Left renal cortex interstitium (tissue), 4 donors: ENCODE measurements at places on chromosomes 11 and 22. TPM values are rescaled to one million over a fixed set of nuclear protein-coding genes. Genes with fewer than 3 reads are reported as not detected.

SERGEF gene
- polyA plus RNA-seq: 18.7 TPM

DNA sequence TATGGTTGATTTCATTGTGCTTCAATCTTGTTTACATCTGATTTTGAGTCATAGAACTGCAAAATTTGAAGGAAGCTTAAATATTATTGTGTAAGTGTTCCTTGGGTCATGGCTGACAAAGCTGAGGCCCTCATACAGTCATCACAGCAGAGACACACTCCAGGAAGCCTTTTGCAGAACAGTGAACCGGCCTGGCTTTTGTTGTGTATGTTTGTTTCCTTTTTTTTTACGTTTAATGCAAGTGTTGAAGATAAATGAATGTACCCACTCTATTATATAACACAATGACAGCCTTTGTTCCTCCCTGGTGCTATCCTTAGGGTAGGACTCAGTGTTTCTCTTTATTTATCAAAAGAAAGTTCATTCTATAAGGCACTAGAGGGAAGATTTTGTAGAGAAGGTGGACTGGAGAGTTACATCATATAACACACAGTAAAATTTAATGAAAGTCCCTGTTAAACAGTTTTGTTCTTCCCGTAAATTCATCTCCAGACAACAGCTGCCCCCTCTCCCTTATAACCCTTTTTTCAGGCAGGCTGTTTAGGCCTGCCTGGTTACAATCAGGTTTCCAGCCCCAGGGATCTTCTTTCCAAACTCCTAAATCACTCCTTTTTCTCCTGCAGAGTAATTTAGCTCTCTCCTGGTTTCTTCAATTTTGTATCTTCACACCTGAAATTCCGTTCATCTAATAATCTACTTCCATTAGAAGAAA lies 34.3 kb upstream of the CSTF3 start:
- no peak for DNase-seq

DNA sequence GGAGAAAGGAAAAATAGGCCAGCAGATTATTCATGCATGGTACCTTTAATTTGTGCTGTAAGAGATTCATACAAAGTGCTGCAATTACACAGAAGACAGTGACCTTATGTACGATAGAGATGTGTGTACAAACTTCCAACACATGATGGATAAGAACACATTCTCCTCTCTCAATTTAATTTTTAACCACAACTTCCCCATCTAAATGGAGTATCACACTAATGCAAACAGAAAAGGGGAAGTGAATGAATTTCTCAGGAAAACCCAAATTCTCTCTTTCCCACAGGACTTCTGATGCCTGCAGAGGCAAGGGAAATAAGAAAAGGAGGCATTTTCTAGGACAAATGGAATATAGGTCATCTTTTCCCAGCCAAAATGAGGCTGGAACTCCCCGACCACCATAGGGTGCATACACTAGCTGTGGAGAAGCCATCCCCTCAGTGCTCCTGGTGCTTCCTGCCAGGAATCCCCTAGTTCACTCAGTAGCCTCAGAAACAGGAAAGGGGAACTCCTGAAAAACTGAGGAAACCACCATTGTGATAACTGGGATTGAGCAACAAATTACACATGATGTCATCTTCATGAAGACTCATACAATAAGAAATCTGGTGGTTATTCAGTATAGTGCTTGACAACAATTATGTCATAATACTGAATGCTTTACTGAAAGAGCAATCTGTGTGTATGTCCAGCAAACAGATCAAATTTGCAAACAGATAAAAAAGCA lies 22.4 kb downstream of the MMP10 start:
- DNase-seq: no peak

NXPE2 gene
- polyA plus RNA-seq: 0.16 TPM

- DNase-seq: no peak
Observed at GRCh38 chr11:61028135-61028729, 56.8 kb downstream of the CD6 start.

DNA sequence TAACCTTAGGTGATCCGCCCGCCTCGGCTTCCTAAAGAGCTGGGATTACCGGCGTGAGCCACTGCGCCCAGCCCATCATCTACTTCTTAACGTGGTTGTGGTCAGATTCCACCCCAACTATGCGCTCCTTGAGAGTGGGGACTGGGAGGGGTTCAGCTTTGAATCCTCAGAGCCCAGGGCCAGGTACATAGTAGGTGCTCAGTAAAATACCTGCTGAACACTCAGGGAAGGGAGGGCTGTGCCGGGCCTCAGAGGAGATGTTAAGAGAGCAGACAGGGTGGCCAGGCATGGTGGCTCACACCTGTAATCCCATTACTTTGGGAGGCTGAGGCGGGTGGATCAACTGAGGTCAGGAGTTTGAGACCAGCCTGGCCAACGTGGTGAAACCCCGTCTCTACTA lies 1.2 kb upstream of the LGALS1 start:
- no peak for DNase-seq

DNA sequence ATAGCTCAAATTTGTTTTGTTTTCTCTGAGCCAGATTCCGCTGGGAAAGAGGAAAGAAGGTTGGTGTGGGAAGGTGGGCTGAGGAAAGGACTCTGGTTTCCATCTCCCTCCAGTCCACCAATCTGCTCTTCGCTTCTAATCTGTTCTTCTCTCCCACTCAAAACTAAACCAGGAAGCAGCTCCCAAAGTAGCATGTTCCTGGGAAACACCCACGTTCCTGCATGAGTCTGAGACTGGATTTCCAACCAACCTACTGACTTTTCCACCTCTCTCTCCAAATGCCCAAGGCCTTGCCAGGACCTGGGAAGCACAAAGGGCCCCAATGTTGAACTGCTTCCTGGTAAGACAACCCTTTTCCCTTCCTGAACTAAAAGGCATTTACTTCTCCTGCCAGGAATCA lies 110.2 kb downstream of the WT1 start:
- DNase-seq: no peak

- no peak for DNase-seq
Observed at GRCh38 chr11:64598797-64599697, 8.0 kb downstream of the SLC22A12 start.

GRCh38 chr11:8335186-8335585 lies 71.5 kb upstream of the LMO1 start:
- DNase-seq: no peak

DNA sequence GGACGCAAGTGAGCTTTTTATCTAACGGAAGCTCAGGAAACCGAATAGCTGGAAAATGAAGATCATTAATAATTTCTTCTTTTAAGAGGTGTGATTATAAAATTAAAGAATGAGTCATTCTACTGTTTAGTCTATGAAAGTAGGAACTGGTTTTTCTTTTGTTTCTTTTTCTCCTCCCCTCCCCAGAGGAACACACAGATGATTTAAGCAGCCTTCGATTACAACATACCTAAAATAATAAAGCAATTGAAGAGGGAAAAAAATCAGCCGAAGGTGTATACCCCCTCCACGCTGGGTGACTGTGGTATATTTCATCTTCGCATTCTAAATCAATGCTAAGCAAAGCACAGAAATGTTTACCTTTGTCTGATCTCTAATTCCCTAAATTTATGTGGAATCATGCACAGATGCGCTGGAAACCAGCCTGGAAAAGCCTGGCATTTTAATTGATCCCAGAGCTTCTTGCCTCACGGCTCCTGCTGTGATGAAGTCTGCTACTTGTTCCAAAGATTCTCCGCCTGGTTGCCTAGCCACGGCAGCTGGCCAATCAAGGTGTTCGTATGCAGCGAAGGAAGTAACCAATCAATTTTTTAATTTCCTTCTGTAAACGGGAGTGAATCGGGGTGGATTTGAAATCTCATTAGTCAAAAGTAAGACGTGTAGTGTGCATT lies 133.9 kb downstream of the FANCF start:
- DNase-seq: no peak

ANGPTL5 gene
- polyA plus RNA-seq: not detected

PATE2 gene
- 0.27 TPM for polyA plus RNA-seq

DNA sequence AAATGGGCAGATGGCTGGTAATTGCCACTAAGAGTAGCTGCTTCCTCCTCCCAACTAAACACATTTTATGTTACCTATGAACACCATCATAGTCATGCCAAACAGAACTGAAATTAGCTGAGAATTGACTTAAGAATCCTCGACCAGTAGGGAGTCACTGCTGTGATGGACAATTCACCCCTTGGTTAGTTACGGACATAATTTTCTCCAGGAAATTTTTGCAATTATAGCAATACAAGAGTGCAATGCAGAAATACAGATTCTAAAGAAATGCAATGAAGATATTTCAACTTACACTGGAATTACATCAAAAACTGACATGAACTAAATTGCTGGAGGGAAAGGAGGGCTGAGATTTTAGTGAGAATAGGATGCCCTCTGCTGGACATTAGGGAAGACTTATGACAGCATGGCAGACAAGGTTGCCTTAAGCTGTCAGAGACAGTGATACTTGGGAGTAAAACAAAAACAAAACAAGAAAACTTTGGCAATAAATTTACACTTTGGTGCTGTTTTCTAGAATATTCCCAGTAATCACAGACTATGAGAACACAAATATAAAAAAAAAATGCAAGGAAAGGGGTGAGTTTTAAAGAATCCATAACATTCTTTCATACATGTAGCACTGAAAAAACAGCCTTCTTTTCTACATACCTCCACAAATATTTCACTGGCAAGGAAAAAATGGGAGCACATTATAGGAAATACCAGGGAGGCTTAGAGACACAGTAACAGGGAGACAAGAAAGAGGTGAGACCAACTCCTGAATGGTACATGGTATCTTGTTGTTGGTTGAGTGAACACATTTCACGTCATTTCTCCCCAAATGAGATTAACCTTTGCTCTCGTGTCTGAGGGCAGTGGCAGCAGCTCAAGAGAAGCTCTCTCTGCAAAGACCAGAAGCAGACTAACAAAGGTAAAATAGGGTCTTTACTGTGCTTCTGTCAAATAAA lies 11.2 kb upstream of the PPP2R1B start:
- DNase-seq: no peak

DNA sequence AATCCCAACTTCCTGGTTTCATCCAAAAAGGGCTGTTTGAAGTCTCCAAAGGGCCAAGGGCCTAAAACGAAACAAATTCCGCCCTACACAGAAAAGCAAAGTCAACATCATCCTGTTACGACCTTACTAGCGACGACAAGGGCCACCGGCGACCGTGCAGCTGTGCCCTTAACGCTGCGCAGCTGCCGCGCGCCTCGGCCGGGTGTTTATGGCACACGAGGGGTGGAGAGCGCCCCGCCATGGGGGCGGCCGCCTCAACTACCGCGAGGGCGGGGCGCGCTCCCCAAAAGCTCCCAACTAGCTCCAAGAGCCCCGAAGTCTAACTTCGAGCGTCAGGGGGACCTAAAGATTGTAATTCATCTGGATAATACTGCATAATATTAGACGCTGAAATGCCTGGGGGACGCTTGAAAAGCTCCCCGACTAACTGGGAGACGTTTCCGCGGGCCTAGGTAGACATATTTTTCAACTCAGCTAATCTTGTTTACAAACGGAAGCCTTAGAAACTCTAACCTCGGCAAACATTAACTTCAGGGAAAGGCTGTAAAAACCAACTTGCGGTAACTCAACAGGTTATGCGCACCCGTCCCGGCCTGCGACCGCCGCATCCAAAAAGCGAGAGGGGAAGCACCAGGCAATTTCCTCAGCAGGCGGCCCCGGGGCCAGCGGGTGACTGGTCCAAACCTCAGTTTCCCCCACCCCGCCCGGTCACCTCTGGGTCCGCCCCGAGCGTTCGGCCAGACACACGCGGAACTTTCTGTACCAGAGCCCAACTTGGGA lies 694 bp downstream of the TMEM123 start:
- peak; percentile 79 for DNase-seq

DNA sequence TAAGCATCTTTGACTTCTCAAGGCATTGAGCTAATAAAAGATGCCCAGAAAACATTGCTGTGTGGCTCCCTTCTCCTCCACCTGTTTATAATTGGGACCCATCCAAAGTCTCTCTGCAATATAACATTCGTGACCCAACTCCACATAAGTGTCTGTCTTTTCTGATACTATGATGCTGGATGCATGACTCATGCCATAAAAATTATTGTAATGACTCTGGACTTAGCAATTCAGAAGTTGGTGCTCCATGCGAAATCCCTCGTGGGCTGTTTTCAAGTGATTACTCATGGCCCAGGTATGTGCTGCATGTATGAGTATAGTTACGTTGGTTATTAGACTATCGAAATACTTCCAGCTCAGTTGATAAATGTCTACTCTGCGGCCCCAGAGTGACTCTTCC lies 11.7 kb downstream of the FJX1 start:
- no peak for DNase-seq

DNA sequence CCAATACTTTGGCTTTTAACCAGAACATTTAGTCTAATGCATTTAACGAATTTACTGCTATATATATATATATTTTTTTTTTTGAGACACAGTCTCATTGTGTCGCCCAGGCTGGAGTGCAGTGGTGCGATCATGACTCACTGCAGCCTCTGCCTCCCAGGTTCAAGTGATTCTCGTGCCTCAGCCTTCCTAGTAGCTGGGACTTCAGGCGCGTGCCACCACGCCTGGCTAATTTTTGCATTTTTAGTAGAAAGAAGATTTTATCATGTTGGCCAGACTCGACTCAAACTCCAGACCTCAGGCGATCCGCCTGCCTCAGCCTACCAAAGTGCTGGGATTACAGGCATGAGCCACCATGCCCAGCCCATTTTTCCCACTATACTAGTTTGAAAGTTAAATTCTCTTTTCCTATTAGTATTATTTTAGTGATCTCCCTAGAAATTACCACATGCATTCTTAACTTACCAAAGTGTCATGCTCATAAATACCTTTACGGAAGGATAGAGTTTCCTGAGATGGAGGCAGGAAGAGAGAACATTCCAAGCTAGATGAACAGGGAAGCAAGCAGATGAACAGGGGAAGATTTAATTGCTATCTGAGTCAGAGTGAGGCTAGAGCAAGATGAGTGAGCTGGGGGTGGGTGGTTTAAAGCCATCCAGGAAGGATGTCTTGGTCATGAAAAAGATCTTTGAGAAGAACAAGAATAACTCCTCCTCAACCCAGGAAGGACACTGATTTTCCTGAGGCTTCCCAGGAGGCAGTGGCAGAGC lies 4.4 kb upstream of the PGAP2 start:
- no peak for DNase-seq

MS4A15 gene
- not detected for polyA plus RNA-seq

DNA sequence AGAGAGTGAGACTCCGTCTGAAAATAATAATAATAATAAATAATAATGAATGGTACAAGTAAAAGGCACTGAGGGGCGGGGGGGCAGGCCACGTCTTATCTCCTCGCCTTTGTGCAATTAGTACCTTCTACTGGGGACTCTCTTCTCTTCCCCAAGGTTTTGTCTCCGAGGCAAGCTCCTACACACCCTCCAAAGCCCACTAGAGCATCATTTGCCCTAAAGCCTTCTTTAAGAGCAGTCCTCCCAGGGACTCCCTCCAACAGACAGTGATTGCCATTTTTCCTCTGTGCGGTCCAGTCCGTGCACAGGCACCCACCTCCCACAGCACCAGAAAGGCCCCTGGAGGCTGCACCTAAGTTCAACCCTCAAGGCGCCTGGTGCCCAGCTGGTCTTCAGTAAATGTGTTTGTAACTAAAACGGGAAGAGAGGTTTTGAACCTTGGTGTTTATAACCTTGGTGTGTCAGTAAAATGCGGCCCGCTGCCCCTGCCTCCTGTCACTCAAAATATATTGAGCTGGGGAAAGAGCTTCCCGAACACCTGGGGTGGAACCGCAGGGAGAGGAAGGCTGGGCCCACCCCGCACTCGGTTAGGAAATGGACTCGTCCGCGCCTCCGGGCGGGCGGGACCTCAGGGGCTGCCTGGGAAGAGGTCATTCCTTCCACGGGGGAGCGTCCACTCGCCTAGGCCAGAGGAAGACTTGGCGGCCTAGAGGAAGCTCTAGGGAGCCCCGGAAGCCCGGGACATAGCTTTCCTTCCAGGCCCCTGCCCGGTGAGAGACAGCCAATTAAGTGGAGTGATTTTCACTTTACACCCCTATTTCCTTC lies 4.7 kb upstream of the KDELR3 start:
- DNase-seq: no peak

GRCh38 chr22:17773606-17774205 lies 563 bp downstream of the BID start:
- DNase-seq: no peak
